Activated B cell treated with CpG ODN at 0.5 μM for 24 hours (primary cell): ENCODE measurements at places on chromosomes 16 and 17.

GRCh38 chr17:78812855-78813254, 27.8 kb downstream of the USP36 start:
- DNase-seq: no peak

- DNase-seq: no peak
These were observed 155.6 kb downstream of the HS3ST2 start for GRCh38 chr16:22969567-22969966.

GRCh38 chr17:82978765-82979349, 100.6 kb upstream of the METRNL start:
- no peak for DNase-seq

DNA sequence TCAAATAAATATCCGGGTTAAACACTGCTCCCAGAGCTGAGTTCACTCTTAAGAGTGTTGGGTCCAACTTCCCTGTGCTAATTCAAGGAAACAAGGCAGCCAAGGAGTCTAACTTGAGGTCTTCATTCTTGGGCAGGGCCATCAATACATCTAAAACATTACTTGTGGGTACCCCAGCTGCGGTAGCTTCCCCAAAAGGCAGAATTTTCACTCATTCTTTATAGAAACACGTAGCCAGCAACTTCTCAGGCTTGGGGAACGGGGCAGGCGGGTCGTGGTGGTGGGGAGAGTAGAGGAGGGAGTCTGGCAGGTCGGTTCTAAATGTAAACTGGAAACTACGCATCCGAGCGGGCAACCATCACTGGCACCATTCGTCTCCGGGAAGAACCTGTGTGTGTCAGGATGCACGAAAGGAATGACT, 666 bp upstream of the METTL9 start:
- no peak for DNase-seq

DNA sequence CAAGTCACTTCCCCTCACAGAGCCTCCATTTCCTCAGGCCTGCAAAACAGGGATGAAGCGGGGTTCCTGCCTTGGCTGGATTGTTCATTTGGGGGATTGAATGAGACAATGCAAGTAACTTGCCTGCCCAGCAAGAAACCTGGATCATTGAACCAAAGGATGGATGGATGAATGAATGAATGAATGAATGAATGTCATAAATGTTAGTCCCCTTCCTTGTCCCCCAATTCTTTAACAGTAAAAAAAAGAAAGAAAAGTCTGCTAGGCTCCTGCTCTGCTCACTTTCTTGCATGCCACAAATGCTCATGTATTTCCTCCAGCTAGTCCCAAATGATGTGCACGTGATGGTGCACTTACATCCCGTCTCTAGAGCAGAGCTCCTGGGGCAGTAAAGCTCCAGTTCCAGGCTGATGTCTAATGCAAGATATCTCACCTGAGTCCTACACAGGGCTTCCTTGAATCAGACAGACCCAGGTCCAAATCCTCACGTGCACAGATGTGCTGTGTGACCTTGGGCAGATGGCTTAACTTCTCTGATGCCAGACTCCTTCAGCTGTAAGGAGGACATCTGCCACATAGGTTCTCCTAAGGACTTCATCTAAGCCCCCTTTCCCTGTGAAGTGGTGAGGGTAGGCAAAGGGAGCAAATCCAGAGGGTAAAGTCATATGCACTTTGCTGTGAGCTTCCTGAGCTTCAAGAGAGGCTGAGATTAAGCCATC, 45.5 kb downstream of the C16orf82 start:
- DNase-seq: no peak

DNA sequence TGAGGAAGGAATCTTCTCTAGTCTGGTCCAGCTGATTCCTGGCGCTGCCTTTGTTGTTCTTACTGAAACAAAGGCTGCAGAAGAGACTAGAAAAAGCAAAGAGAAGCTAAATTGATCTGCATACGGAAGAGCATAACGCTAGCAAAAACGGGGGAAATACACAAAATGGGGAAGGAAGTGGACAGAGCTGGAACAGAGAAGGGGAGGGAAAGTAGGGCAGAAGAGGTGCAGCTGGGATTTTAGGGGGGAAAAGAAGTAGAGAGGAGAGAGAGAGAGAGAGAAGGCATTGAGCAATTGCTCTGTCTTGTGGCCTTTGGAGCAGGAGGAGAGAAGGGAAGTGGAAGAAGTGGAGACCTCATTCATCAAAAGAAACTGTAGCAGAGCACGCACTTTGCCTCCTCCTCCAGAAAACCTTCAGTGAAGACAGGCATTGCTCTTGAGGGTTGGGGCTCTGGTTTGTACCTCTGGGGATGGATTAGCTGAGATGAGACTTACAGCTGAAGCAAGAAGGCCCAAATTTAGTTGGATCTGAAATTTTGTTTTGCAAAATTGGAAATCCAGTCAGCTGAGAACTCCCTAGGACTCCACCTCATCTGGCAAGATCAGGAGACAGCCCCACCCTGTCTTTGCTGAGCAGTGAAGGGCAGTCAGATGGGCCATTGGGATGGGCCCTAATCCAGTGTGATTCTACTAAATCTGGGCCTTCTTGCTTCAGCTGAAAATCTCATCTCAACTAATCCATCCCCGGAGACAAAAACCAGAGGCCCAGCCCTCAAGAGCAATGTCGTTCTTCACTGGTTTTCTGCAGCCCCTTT, 55.8 kb downstream of the CDRT4 start:
- DNase-seq: no peak

DNA sequence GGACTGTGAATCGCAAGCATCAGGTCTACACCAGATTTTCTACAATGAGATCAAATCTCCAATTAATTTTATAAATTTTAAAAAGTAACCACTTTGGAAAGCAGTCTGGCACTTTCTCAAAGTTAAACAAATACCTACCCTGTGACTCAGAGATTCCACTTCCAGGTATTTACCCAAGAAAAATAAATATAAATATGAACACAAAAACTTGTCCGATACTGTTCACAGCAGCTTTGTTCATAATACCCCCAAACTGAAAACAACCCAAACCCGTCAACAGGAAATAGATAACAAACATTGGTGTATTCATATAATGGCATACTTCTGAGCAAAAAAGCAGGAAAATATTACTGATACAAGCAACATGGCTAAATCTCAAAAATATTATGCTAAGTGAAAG, 12.1 kb downstream of the ZDHHC7 start:
- no peak for DNase-seq

DNA sequence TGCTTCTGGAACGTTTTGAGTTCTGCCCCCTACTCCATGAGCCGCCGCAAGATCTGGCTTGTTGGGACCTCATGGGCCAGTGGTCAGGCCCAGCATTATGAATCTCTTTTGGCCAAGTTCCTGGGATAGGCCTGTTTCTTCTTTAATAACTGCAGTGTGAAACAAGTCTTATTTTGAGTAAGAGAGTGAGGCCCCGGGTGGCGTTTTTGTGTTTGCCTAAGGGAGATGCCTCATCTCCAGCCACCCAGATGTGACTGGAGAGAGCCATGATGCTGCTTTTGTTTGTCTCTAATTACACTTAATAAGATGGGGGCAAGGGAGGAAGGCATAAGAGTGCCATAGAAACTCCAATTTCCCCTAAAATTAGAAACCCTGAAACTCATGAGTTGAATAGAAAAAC, 39.8 kb downstream of the KSR1 start:
- no peak for DNase-seq

DNA sequence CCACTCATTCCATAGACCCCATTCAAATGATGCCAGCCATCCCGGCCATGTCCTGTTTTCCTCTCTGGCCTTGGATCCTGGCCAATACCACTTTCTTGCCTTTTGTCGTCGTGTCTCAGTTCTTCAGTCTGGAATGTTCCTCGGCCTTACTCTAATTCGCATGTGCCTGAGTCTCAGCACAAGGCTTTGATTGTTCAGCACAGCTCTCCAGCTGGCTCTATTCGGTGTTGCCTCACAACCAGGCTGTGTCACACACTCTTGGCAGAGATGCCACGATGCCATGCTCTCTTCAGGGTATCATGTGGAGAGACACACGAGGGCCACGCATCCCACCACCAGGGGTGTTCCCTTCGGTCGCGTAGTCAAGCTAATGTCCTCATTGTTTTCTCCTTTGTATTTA, 1.8 kb upstream of the VPS4A start:
- DNase-seq: no peak

GRCh38 chr17:28920201-28920600, 17.3 kb upstream of the DHRS13 start:
- no peak for DNase-seq

- no peak for DNase-seq
These were observed 19.2 kb downstream of the PLXDC1 start for GRCh38 chr17:39132192-39132610.

DNA sequence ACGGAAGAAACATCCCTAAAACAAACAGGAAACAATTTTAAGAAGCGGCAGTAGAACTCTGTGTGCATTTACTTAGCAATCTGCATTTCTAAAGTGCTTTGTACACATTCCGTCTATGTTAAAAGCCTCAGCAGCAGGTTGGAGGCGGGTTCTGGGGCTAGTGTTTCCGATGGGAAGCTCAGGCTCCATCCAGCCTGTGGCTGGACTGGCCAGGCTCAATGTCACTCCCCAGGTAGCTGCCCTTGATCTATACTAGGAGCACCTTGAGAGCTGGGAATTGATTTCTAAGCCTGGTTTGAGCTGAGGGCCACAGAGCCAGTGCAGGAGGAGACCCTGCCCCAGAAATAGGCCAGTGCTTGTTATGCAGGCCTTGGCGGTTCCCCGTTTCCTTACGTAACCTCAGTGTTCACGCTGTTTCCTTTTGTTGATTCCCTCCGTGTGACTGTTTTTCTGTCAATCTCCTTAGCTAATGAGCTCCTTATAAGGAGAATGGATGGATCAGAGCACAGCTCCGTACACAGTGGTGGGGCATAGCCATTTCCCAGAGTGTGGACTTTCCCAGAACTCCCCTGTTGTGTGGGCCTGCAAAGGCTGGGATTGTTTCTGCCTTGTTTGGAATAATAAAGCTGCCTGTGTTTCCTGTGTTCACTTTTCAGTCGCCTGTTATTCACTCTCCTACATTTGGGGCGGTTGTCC, 21.4 kb downstream of the ADORA2B start:
- no peak for DNase-seq

GRCh38 chr16:66468321-66468965, 41.3 kb downstream of the BEAN1 start:
- DNase-seq: no peak

- no peak for DNase-seq
These were observed 42.8 kb downstream of the PRAC1 start for GRCh38 chr17:48679385-48680096.

- DNase-seq: no peak
These were observed 19.5 kb downstream of the MARVELD3 start for GRCh38 chr16:71645450-71645849.

DNA sequence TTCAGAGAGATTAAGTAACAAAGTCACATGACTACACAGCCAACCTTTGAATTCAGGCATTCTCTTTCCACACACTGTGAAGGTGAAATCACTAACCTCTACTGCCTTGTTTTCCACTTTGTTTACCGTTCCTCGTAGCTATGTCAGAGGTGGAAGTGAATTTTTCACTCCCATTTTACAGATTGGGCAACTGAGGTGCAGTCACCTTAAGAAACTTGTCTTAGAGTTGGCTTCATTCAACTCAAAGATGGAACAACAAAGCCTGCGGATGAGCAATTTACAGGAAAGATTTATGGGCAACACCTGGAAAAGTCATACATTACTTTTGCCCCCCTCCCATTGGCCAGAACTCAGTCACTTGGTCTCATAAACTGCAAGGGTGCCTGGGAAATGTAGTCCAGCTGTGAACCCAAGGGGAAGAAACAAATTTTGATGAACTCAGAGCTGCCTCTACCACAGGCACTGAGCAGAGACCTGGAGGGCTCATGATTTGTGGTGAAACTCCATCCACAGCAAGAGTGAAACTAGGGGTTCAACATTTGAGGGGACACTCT, 784.6 kb upstream of the EEF2KMT start:
- no peak for DNase-seq

- no peak for DNase-seq
These were observed 90.6 kb upstream of the CIBAR2 start for GRCh38 chr16:85202631-85203461.

DNA sequence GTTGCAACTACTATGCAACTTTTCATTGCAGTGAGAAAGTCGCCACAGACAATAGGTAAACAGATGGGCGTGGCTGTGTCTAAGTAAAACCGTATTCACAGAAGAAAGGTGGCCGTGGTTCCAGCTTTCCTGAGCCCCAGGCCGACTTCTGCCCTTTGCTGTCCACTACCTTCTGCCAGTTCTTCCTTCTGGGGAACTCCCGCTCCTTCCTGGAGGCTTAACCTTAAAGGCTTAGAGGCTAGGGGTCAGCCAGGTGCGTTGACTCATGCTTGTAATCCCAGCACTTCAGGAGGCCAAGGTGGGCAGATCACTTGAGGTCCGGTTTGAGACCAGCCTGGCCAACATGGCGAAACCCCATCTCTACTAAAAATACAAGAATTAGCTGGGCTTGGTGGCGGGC, 2.1 kb upstream of the SEPTIN12 start:
- DNase-seq: no peak

DNA sequence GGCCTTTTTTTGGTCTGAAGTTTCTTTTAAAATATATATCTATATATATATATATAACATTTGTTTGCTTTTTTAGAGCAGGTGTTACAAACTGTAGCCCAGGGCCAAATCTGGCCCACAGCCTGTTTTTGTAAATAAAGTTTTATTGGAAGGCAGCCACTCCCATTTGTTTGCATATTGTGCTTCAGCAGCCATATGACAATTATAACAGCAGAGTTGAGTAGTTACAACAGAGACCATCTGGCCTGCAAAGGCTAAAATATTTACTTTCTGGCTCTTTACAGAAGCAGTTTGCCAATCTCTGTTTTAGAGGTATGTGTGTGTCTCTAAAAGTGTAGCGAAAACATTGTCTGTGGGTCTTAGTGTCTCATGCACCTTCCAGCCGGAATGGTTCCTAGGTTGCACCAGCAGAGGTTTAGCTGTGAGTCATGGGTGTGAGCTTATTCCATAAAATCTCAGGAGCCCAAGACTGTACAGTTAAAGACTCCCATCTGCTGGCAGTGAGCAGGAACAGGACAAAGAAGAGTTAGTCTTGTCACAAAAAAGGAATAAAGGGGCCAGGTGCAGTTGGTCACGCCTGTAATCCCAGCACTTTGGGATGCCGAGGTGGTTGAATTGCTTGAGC, 23.8 kb downstream of the LCMT1 start:
- DNase-seq: no peak

DNA sequence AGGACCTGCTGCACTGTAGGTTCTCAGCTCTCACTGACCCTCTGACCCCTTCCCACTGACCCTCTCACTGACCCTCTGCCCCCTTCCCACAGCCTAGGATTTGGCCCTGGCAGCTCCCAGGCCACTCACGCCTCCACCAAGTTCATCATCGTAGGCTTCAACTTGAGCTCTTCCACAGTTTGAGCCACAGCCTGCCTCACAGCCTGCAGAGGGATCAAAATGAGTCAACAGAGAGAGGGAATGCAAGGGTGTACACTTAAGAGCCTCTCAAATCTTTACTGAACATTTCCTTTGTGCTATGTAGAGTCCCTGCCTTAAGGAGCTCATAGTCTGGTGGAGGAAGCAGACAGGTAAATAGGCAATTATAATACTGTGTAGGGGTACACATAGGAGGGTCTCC, 12.1 kb downstream of the HEATR9 start:
- DNase-seq: no peak

- no peak for DNase-seq
These were observed 32.8 kb downstream of the TMEM186 start for GRCh38 chr16:8764525-8765250.

- no peak for DNase-seq
These were observed 11.7 kb downstream of the NKIRAS2 start for GRCh38 chr17:42031584-42031983.

GRCh38 chr16:84658690-84659089, 10.4 kb downstream of the KLHL36 start:
- no peak for DNase-seq

- DNase-seq: no peak
These were observed 13.9 kb downstream of the SARM1 start for GRCh38 chr17:28385406-28385805.

GRCh38 chr17:60745544-60745943, 67.9 kb downstream of the BCAS3 start:
- DNase-seq: no peak

GRCh38 chr16:4360538-4361021, 9.5 kb upstream of the PAM16 start:
- no peak for DNase-seq
